ENCODE measurements at places on chromosomes 7 and 10. TPM values are rescaled to one million over a fixed set of nuclear protein-coding genes. Genes with fewer than 3 reads are reported as not detected.

DNA sequence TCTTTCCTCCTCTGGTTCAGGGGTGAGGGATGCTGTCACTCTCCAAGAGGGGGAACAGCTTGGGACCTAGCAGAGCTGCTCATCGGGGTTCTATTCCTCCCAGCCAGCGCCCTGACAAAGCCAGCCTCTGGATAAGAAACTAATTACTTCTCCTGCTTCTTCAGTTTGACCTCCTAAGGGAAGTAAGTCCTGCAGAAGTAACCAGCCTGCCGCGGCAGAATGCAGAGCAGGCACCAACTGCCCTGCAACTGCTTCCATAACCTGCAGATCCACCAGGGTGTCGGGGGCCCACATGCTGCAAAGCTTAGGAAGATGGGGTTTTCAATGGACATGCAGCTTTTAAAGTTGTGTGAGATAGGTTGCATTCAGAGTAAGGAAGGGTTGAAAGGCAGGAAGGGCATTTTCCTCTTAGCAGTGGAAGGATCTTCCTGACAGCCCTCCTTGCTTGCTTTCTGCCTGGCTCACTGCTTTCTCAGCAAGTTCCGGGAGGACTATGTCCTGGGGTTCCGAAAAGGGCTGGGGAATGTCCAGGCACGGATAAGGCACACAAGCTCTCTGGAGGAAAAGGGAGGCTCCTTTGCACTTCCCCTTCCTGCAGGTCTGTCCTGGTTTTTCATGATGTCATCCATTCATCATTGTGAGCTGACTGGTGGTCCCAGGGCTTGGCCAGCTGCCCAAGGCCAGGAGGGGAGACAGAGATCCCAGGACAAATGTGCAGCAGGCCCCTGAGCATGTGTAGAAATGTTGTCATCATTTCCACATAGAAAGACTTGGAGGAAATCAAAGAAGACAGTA is 24.3 kb upstream of the CALU start:
- DNase-seq: no peak

DNA sequence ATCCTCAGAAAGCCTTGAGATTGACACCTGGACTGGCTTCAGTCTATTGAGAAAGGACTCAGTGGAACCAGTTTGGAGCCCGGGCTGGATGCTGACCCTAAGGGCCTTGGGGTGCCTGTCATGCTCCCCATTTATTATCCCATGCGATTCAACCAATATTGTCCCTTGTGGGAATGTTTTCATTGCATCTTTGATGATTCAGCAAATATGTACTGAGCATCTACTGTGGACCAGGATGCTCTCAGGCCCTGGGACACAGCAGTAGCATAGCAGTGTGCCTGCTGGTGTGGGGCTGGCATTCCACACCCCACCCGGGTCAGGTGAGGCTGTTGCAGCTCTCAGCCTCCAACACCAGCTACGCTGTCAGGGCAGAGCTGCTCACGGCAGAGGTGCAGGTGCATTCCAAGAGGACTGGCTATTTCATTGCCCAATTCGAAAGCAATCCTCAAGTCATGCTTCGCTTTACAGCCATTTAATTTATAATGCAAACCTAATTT is 586.0 kb downstream of the TCERG1L start:
- no peak for DNase-seq

DNA sequence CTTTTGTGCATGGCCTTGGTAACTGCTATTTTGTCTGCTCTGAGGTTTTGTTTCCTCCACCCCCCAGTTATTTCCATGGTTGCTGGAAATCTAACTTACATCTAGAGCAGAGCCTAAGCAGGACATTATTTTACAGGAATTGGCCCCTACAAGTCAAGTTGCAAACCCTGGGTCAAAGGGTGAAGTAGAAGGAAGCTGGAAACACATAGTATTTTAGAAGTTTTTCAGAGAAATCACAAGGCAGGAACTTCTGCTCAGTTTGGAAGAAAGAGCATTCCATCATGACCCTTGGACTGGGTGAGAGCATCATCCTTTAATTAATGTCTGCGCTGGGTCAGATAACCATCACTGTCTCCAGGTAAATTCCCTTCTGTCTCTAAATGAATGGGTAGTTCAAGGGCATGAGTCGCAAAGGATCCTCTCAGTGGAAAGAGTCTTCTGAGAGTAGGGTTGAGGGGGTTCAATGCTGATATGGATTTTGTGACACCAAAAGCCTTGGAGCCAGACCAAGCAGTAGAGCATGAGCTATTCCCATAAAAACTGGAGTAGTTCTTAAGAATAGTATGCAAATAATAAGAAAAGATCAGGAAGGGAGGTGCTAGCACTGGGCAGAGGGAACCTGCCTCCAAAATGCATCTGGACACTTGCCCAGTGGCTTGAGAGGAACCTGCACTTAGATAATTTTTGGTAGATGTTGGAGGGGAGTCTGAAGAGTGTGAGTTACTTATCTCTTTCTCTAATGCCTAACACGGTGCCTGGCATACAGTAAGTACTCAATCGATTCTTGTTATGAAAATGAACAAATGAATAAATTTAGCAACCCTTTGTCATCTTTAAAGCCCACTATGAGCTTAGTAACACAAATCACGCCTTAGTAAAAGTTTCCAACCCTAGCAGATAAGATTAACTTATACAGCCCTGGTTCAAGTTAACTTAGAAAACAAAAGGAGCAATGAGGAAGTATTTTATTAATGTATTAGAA is 160.6 kb upstream of the ADO start:
- no peak for DNase-seq

The AQP1 gene
- total RNA-seq: 25.9 TPM

The NET1 gene
- 40.8 TPM for total RNA-seq

- DNase-seq: peak; percentile 10
Observed at GRCh38 chr10:116465546-116465945, 37.9 kb downstream of the PNLIPRP3 start.

- no peak for DNase-seq
Observed at GRCh38 chr7:19144661-19145433, at the start of gene FERD3L. Gene FERD3L, minus strand, starts transcription at chr7:19145421. Its CDS starts 59 bp downstream, at chr7:19145362.

The SLC13A4 gene
- not detected for total RNA-seq

The MEST gene
- not detected for total RNA-seq

DNA sequence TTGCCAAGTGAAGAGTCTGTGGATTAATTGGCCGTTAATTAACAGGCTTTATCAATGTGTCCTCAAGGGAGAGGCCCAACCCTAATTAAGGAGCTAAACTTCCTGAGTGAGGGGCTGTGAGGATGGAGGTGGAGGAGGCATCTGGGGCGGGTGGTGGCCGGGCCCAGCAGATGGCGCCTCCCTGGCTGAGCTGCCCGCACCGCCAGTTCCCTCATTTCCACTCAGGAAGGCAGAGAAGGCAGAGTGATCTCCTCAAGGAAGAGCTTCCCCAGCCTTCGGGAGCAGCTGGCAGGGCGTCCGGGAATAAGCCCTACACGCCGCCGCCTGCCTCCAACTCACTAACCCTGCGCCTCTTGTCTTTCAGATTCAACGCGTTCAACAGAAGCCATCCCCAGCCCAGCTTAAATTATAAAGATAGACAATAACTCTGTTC is 112.2 kb downstream of the CYTH3 start:
- peak; percentile 60 for DNase-seq

- no peak for DNase-seq
Observed at GRCh38 chr10:97723001-97723400, 9.5 kb downstream of the MARVELD1 start.

- DNase-seq: no peak
Observed at GRCh38 chr10:114706458-114707055, 48.5 kb upstream of the ABLIM1 start.

DNA sequence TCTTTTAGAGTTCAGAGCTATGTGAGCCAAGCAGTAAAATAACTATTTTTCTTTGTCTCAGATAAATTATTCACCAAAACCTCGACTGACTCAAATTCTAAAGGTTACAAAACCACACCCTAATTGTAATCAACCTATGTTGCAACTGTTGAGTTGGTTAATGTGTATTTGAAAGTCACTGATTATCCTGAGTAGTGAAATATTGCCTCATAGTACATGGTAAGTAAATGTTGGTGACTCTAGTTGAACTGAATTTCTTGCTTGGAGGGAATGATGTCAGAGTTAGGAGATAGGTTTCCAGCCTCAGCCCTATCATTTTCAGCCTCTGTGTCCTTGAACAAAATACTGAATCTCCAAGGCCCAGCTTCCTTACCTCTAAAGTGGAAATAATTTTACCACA is 3.0 kb upstream of the CYP2C18 start:
- DNase-seq: no peak

The LLCFC1 gene
- total RNA-seq: not detected

The METTL27 gene
- 2.3 TPM for total RNA-seq

- no peak for DNase-seq
Observed at GRCh38 chr10:10901906-10902305, 115.8 kb upstream of the CELF2 start.

DNA sequence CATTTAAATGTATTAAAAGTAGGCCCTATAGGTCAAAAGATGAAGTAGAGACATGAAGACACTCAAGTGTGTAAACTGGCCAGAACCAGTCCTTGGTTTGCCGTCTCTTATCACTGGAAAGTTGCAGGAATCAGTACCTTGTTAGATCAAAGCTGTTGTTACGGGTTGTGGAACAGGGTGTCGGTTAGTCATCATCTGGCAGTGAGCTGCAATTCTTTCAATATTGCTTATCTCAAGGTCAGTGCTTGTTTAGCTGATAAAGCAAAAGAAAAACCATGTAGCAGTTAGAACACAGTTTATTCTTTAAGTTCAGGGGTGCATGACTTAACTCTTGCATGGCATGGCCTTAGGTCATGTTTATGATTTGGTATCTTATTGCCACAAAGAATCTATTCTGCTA is 10.0 kb upstream of the SLC13A1 start:
- DNase-seq: peak; percentile 61

DNA sequence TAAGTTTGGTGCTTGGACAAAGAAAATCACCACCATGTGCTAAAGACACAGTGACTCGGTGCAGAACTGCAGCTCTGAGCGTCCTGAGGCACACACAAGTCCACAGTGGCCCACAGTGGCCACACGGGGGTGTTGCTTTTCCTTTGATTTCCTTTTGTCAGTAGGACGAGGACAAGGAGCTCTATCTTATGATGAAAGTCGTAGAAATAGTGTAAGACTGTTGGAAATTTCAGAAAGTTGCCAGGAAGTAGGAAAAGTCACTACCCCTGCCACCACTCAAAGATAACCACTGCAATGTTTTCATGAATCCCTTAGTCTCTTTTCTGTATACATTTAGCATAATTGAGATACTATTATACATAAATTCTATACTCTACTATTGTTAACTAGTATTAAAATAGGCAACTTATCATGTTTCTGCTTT is 146.0 kb downstream of the TNS3 start:
- peak; percentile 75 for DNase-seq

GRCh38 chr7:148567524-148567923 is 23.0 kb upstream of the C7orf33 start:
- no peak for DNase-seq

The HOGA1 gene
- total RNA-seq: 6.3 TPM

- no peak for DNase-seq
Observed at GRCh38 chr10:4125776-4126175, 340.8 kb upstream of the KLF6 start.

DNA sequence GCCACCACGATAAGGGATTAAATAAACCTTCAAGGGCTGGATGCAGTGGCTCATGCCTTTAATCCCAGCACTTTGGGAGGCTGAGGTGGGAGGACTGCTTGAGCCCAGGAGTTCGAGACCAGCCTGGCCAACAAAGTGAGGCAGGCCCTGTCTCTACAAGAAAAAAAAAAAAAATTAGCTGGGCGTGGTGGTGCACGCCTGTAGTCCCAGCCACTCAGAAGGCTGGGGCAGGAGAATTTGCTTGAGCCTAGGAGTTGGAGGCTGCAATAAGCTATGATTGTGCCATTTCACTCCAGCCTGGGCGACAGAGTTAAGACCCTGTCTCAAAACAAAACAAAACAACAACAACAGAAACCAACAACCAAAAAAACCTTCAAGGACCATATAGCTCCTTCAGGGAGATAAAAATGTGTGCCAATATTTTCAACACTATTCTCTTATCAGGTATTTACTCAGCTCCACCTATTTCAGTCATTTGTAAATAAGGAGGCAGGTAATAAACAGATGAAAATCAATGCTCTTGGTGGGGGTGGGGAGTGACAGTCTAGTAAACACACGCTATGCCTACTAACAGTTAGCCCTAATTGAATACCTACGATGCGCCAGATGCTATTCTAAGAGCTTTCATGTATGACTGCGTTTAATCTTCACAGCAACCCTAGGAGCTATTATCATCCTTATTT is 13.2 kb downstream of the BAIAP2L1 start:
- DNase-seq: no peak

DNA sequence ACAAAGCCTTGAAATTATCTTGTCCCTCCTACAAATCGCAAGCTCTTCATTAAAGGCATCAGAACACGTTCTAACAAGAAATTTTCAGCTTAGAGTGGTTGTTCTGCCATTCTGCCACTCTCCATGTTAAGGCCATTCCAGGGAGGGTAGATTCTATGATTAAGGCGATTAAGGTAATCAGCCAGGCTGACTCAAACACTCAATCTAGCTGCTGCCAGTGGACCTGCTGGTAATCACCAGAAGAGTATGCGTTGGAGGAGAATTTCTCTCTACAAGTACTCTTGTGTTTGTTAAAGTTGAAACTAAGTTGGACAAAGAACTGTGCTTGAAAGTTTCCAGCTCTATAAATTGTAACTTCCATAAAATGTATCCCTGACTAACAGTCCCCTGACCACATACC is 149.2 kb upstream of the COL1A2 start:
- no peak for DNase-seq

- DNase-seq: no peak
Observed at GRCh38 chr10:104387130-104387888, 33.7 kb downstream of the CFAP58 start.

- DNase-seq: no peak
Observed at GRCh38 chr10:116311016-116311415, 13.2 kb upstream of the CCDC172 start.

The GBX1 gene
- 0.41 TPM for total RNA-seq

DNA sequence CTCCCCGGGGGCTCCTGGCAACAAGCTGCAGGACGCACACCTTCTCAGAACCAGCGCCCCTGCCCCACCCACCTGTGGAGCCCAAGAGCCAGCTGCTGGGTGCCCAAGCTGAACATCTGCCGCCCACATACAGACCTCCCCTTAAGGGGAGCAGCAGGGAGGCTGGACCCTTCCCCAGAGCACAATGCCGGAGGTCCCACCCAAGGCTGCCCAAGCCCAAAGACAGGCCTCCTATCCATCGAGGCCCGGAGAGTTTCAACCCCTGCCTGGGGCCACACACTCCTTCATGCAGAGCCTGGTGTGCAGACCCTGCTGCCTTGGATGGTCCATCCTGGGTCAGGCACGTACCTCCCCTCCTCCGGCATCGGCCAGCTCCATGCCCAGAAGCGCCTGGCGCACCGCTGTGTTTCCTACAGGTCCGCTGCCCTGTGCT is 48.7 kb downstream of the VIPR2 start:
- DNase-seq: no peak

GRCh38 chr10:3873728-3874461 is 88.9 kb upstream of the KLF6 start:
- DNase-seq: no peak

The AKR1D1 gene
- not detected for total RNA-seq

GRCh38 chr7:81684514-81685269 is 85.2 kb downstream of the HGF start:
- DNase-seq: peak; percentile 99

- no peak for DNase-seq
Observed at GRCh38 chr10:68086011-68086410, 10.9 kb upstream of the HERC4 start.

The KCNH2 gene
- total RNA-seq: 1.7 TPM
